ENCODE measurements at places on chromosomes 2 and 18.

- no peak for DNase-seq
Observed at GRCh38 chr2:226788881-226789490, 10.6 kb downstream of the IRS1 start.

DNA sequence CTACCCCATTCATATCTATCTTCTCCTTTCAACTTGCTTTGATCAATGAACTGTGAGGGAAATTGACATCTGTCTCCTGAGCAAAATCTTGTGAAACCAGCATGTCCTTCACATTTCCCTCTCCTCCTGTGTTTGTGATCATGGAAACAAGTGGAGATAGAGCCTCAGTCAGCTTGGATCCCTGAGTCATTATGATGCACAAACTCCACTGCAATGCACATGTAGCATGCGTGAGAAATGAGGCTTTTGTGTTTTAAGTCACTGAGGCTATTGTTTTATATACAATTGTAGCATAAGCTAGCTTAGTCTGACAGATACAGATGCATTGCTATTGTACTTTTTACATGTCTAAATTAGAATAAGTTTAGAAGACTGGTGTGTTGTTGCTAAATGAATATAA is 85.2 kb upstream of the HNMT start:
- DNase-seq: no peak

- DNase-seq: no peak
Observed at GRCh38 chr18:70355620-70356385, 67.0 kb downstream of the SOCS6 start.

DNA sequence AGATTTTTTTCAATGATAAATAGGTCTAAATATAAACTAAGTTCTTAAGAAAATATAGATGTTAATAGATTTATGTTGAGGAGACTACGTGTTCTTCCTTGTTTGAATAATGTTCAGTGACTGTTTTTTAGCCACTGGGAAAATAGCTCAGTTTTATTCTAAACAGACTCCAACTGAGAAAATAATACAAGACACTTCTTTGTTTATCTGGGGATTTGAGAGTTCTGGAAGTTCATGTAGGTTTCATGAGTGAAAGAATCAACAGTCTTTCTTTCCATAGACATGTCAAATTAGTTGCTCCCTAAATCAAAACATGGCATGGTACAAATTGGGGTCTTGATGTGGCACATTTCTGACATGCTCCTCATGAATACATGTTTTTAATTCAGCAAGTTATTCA is 177.7 kb downstream of the MREG start:
- no peak for DNase-seq

DNA sequence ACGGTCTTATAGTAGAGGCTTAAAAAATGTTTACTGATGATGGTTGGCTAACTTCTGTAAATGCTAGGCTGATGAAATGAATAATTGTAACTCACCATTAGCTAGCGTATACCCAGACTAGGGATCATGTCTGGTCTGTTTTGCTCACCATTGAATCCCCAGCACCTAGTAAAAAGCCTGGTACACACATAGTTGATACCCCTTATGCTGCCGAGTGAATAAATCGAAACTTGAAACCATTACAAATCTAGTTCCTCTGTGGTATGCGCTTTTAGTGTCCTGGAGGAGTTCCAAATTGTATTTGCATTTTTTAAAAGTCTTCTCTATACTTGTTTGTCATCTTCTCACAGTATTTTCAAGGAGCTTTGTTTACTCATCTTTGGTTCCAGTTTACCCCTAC is 1.3 kb downstream of the TAF1B start:
- DNase-seq: no peak

DNA sequence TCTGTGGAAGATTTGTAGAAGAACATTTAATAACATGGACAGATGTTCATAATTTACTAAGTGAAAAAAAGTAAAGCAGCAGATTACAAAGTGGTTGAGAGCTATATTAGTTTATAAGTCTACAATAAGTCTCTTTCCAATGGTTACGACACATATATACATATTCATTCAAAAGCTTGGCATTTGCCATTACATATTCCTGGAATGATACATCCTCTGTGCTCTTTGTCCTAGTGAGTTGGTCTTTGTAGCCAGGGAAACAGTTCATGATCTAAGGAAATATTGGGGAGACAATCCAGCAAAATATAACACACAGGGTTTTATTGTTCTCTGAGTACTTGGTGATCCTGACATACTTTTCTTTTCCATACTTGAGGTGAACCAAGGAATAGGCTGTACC is 32.5 kb upstream of the SOS1 start:
- no peak for DNase-seq
